LHCN-M2 (cell line): ENCODE measurements at places on chromosomes 12 and 14.
A peak's percentile ranks its signal among the peaks of the same experiment; 100 is the strongest.

DNA sequence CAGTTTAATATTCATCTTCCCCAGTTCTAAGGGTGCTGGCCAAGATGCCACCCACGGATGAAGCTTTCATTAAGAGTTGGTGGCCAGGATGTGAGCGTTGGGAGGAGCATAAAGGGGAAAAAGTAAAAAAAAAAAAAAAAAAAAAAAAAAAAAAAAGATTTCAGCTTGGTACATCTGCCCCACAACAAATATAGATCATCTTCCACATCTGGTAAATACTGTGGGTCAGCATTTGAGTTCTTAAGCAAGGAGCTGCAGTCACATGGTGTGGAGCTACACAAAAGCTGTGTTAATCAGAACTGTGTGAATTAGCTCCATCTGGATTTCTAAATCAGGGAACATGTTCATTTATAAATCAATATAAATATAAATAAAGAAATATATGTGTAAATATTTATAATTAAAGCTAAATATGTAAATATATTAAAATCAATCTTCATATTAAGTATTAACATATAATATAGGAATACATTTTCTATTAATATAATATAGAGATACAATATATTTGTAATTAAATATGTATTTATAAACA lies 262.3 kb downstream of the NUAK1 start:
- no peak for DNase-seq

DNA sequence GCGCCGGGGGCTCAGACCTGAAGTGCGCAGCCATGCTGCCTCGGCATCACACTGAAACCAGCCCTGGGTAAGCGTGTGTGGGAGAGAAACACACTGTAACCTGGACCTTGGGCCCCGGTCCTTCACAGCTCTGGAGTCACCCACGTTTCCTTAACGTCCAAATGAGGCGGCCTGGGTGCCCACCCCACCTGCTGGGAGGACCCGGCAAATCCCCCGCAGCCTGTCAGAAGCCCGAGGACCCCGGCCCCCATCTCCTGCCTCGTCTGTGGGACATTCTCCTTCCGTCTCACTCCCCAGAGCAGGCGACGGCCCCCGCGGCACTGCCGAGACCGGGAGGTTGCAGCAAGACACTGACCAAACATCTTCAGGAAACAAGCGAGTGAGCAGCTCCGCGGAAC lies 66.5 kb upstream of the GALNT9 start:
- no peak for DNase-seq

GRCh38 chr12:109930028-109930800 lies 30.1 kb downstream of the TCHP start:
- peak; percentile 28 for DNase-seq

- DNase-seq = no peak
These were observed 44.9 kb downstream of the CYP46A1 start for GRCh38 chr14:99728981-99729451.

DNA sequence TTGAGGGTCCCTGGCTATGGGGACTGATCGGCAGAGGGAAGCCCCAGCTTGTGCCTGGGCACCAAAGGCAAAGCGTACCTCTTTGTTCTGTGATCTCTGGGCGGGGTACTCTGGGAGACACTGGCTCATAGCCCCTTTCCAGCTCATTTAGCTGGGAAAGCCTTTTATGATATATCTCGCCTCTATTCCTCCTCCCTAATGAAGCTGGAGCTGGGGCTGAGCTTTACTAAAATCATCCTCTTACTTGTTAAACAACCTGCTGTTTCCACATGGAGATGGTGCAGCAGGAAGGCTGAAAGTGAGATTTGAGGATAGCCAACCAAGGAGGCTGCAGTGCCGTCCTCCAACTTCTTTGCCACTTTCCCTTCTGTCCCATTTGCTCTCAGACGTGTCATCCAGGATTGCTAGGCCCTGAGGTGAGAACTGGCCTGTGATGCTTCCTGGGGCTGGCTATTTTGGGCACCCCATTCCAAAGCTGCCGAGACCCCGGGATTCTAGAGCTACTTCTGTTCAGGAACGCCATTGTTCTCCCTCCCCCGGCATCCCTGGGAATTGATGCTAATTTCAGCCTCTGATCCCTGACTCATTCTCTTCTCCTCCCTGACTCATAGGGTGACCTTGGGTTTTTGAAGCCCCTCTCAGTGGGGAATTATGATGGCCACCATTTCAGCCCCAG lies 16.0 kb downstream of the PDE1B start:
- no peak for DNase-seq

GRCh38 chr14:85357120-85357519 lies 172.8 kb upstream of the FLRT2 start:
- no peak for DNase-seq

- DNase-seq = no peak
These were observed 34.2 kb downstream of the ZFYVE21 start for GRCh38 chr14:103749860-103750259.
